ENCODE measurements at places on chromosomes 6 and 20.

GRCh38 chr20:47338131-47338628 lies 18.3 kb downstream of the ZMYND8 start:
- DNase-seq: no peak

- DNase-seq: no peak
Observed at GRCh38 chr6:158358450-158359077, 46.3 kb downstream of the TULP4 start.

GRCh38 chr6:161732594-161732993 lies 458.7 kb upstream of the AGPAT4 start:
- no peak for DNase-seq

GRCh38 chr6:4950836-4951533 lies 52.9 kb downstream of the RPP40 start:
- no peak for DNase-seq

GRCh38 chr20:56945057-56945456 lies 316.0 kb downstream of the TFAP2C start:
- DNase-seq: no peak

- no peak for DNase-seq
Observed at GRCh38 chr6:166474721-166475565, 92.2 kb upstream of the MPC1 start.
